ENCODE measurements at places on chromosomes 16 and 17.

DNA sequence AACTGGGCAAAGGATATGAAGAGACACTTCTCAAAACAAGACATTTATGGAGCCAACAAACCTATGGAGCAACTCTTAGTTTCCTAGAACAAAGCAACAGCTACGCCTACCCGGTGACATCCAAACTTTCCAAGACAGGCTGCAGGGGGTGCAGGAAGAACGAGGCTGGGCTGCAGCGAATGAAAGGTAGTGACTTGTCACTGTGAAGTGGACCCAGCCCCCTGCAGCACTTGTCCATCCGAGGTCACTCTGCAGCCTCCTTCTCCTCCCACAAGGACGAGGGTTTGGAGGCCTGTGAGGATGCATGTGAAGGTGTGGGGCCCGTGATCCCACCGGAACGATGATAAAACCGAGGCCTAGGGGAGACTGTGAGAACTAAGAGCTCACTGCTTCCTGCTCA lies 192.6 kb upstream of the RPL38 start:
- no peak for DNase-seq

DNA sequence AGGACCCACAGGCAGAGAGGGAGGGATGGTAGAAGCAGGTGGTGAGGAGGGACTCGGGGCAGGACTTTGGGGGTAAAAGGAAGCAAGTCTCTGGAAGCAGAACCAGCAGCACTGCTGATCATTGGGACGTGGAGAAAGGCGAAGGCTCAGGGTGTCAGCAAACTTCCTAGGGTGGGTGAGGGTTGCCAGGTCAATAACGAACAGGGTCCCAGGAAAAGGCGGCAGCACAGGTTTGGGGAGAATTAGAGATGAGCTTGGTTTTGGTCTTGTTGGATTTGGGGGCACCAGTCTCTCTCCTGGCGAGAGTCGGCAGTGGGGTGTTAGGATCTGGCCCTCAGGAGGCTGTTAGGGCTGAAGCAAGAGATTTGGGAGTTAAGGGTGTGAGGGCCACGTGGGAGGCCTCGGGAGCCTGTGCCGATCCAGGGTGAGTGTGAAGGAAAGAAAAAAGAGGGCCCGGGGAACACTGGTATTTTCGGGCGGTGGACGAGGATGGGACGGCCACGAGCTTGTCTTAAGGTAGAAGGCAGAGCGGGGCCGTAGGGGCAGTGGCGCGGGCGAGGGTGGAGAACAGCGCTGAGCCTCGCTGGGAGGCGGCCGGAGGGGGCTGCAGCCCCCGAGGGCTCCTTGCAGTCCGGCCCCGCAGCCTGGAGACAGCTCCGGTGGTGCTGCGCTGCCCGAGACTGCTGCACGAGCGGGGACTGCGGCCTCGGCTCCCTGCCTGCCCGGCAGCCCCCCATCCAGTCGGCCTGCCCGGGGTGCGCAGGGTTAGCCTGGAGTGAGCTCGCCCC lies 765 bp upstream of the ADORA2B start:
- DNase-seq = no peak

DNA sequence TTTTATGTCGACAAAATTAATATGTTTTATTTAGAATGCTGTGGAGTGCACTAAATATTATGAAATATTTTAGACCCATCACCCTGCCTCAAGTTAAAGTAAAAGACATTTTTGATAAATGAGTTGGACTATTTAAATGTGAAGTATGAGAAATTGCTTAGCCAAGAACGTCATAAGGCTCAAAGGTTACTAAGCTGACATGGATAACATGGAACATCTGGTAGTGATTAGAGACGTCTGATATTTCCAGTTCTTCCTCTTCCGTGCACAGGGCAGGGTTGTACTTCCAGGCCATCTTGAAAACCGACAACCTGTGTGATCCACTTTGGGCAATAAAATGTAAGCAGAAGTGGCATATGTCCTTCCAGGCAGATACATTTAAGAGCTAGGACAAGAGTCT lies 7.2 kb upstream of the CCL8 start:
- no peak for DNase-seq

DNA sequence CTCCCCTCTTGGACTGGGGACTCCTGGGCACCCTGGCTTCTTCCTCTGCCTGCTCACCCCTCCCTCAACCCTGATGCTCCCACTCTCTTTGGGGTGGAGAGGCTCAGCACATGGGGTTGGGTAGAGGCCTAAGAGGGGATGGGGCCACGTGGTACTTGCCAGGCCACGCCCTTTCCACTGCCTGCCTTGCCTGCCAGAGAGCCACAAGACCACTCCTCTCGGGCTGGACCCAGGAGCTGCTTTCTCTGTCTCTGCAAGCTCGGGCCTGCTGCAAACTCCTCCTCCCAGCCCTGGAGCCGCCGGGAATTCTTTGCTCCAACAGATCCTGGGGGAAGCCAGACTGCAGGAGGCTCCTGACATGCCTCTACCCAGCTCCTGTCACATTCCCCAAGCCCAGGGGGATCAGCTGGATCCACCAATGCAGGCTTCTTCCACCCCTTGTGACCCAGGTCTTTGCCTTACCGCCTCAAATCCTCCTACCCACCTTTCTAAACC lies 11.8 kb downstream of the DLX4 start:
- DNase-seq = no peak

GRCh38 chr17:28151001-28151400 lies 108.5 kb downstream of the NLK start:
- DNase-seq = no peak

GRCh38 chr17:21532763-21533385 lies 156.7 kb downstream of the KCNJ12 start:
- DNase-seq = no peak

DNA sequence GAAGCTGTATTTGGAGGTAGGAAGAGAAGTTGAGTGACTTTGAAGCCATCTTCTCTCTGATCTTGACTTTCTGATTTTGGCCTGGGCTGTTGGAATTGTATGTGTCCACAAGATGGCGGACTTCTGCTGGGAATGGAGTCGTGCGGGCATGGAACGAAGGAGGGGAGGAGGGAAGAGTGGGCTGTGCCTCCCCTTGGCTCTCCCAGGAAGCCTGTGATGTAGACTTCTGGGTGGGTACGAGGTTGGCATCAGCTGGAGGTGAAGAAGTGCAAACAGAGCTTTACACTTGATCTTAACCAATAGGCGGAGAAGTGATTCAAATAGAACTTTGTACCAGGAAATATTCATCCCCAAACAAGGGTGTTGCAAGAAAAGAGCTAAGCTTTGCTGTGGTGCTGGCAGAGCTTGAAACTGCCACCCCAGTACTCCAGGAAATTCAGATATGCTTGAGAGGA lies 7.4 kb upstream of the TMEM220 start:
- no peak for DNase-seq

- peak; percentile 64 for DNase-seq
Measured at GRCh38 chr17:74671031-74671771, 41.5 kb downstream of the CD300LF start.

DNA sequence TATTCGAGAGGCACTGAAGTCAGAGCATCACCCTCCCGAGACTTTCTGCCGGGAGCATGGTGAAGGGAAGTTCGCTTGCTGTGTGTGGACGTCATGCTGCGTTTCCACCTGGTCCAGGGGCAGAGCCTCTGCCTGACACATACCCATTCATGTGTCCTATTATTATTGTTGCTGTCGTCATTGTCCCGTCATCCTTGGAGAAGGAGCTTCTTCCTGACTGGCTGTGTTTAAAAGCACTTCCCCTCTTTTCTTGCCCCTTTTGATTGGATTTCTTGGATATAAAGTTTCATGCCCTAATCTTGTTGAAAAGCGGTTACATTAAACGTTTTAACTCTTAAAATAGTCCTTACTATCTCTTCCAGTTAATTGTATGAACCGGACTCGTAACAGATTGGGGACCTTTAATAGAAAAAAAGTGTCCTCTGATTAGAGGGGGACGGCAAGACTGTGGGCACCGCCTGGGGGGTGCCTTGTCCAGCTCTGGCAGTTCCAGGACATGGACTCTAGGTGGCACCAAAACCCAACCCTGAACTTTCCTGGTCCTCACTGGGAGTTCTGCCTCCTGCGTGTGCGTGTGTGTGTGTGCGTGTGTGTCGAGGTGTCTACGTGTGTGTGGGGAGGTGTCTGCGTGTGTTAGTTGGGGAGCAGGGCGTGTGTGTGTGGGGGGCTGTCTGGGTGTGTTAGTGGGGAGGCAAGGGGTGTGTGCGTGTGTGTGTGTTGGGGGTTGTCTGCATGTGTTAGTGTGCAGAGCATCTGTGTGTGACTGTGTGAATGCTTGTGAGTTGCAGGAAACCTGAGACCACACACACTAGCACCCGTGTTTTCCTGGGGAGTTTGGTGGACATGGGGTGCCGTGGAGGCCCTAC lies 133.3 kb upstream of the CIBAR2 start:
- DNase-seq = peak; percentile 30

DNA sequence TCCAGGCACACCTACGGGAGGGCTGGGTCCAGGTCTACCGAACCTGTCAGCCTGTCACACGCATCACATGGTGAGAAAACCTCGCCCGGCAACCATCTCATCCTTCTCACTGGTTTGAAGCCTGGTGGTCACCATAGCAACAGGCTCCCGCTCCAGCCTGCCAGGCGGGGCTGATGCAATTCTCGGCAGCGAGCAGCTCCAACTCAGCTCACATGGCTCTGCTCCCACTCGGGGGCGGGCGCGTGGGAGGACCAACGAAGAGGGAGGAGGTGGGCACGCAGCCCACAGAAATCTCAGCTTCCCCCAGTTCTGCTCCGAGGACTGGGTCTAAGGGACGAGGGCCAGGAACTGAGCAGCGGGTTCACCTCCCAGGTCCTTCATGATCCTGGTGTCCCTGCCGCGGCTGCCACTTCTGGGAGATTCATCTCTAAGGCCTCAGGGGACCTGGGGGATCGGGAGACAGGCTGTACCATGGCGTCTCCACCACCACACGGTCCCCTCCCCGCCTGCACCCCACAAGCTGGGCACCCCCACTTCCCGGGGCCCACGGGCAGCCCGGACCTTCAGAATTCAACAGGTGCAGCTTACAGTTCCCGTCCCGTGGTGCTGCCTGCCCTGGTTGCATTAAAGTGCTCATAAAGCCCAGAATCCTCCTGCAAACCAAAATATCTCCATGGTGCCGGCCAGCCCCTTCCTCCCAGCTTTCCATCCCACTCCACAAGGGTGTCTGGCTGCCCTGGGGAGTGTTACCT lies 25.8 kb downstream of the ABR start:
- no peak for DNase-seq

- no peak for DNase-seq
Measured at GRCh38 chr16:3774156-3774767, 56.9 kb upstream of the TRAP1 start.

GRCh38 chr17:48729335-48730239 lies 1.0 kb upstream of the HOXB13 start:
- no peak for DNase-seq

- no peak for DNase-seq
Measured at GRCh38 chr17:45908460-45908859, 14.1 kb downstream of the MAPT start.

- DNase-seq = no peak
Measured at GRCh38 chr16:63650550-63650949, 1471.3 kb downstream of the CDH11 start.

DNA sequence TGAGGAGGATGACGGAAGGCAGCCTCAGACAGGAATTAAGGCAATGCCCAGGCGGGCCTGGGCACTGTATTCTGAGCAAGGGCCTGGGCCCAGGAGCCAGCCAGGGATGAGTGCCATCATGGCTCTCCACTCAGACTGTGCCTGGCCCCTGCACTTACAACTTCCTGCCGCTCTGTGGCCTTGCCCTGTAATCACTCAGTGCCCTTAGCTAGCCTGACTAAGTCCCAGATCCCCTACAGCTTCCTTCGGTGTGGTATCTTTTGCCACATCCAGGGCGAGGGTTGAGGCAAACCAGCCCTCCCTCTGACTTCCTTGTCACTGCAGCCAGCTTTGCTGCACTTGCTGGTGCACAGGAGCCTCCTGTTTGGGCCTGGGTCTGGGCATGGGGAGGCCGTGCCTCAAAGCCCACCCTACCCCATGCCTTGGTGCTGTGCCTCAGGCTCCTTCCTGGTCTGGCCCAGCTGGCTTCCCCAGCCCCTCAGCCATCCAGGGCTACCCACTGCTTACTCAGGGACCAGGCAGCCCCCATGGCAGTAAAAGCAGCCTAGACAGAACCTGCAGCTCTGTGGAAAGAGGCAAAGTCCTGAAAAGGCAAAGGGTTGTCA lies 9.3 kb downstream of the SLC46A1 start:
- DNase-seq = no peak

- no peak for DNase-seq
Measured at GRCh38 chr17:50199211-50199802, 2.1 kb downstream of the COL1A1 start.

- no peak for DNase-seq
Measured at GRCh38 chr17:43092901-43093300, 32.3 kb downstream of the BRCA1 start.

GRCh38 chr16:628321-629061 lies 2.3 kb upstream of the WFIKKN1 start:
- no peak for DNase-seq

- DNase-seq = no peak
Measured at GRCh38 chr17:32590974-32591373, 104.2 kb downstream of the CDK5R1 start.

DNA sequence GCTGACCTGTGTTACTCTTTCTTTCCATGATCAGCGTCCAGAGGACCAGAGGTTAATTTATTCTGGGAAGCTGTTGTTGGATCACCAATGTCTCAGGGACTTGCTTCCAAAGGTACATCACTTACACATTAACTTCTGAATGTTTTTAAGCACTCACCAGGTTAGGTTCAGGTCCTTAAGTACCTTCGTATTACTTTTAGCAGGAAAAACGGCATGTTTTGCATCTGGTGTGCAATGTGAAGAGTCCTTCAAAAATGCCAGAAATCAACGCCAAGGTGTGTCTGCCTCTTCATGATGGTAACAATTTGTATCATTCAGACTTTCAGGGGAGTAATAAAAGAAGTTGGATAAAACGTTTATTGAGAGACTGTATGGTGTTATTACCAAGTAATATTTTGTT lies 3.3 kb downstream of the HERPUD1 start:
- DNase-seq = no peak

GRCh38 chr16:4344983-4345835 lies 5.9 kb downstream of the PAM16 start:
- DNase-seq = no peak

GRCh38 chr16:84279881-84280280 lies 14.8 kb upstream of the WFDC1 start:
- no peak for DNase-seq

GRCh38 chr16:11024333-11025053 lies 80.1 kb downstream of the CLEC16A start:
- DNase-seq = no peak

DNA sequence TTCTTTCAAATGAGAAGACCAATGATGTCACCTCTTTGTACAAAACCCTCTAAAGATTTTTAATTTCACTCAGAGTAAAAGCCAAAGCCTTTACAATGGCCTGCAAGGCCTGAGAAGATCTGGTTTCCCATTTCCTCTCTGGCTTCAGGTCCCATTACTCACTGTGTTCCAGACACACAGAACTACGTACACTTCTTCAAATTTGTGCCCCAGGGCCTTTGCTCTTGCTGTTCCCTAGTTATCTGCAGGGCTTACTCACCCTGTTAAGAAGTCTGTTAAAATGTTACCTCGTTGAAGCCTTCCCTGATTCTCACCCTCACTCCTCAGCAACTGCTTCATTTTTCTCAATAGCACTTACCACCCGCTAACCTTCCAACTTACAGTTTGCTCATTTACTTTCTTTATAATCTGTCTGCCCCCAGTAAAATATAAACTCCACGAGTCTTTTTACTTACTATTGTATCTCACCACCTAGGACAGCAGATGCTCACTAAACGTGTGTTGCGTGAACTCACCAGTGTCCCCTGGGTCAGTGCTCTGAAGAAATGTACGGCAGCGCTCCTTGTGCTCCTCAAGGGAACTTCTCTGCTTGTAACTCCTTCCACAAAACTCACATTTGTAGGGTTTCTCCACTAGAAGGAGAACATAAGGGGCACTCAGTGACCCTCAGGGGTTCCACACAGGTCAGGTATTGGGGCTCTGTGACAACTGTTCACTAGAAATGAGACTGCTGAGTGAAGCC lies 50.2 kb downstream of the GRB7 start:
- no peak for DNase-seq
